Activated CD4-positive, alpha-beta T cell treated with anti-CD3 and anti-CD28 coated beads for 24 hours (primary cell): ENCODE measurements at places on chromosomes 16 and 17.

GRCh38 chr16:21205303-21205702, 6.1 kb downstream of the ZP2 start:
- DNase-seq, result no peak

DNA sequence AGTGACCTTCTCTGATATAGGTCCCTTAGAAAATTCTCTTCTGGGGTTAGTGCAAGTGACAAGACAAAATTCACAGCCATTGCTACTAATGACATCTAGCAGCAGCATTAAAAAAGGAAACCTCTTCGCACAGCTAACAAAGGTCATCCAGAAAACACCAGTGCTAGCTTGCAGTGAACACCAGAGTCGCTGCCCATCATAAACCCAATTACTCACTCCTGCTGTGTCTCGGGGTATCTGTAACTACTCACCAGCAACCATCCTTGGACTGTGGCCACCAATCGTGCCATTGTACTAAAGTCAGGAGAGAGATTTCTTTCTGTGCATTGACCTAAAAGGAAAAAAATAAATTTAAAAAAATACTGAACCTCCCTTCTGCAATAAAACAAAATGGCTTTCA, 1494.7 kb upstream of the CDH8 start:
- DNase-seq, result no peak

DNA sequence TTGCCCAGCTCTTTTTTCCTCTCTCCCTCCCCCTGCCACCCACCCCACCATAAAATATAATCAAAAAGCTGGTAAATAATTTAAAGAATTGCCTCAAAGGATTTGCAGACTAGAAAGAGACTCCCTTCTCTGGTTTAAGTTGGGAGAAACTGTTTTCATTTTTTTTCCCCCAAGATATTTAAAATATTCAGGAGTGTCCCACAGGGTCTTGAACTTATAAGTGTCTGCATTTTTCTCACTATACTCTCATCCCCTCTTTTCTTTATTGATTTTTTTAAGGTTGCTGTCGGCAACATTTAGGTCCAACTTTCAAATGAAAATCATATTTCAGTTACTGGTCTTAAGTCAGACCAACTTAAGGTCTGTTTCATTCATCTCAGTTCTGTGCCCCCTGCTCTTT, 210.2 kb downstream of the MSI2 start:
- no peak for DNase-seq

DNA sequence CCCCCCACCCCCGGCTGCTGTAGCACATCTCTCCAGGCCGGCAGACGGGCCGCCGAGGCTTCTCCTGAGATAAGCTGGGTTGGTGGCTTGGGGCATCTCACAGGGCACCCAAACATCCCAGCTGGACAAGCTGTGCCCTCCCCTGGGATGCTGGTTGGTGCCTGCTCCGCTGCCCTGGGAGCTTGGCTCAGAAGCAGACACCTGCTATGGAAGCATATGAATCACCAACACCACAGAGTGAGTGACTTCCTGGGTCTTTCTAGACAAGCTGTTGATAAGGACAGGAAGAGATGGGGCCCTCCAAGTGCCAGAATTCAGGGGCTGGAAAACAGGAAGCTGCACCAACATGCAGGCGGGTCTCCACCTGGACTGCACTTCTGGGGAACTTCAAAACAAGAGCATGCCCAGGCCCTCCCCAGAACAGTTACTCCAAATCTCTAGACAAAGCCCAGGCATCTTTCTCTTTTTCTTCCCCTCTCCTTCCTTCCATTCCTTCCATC, 13.7 kb downstream of the C16orf95 start:
- DNase-seq, result no peak

- DNase-seq, result no peak
These were observed 276.5 kb downstream of the KIF2B start for GRCh38 chr17:54099221-54099620.

GRCh38 chr17:10803350-10803749, 549 bp downstream of the TMEM238L start:
- DNase-seq, result no peak

DNA sequence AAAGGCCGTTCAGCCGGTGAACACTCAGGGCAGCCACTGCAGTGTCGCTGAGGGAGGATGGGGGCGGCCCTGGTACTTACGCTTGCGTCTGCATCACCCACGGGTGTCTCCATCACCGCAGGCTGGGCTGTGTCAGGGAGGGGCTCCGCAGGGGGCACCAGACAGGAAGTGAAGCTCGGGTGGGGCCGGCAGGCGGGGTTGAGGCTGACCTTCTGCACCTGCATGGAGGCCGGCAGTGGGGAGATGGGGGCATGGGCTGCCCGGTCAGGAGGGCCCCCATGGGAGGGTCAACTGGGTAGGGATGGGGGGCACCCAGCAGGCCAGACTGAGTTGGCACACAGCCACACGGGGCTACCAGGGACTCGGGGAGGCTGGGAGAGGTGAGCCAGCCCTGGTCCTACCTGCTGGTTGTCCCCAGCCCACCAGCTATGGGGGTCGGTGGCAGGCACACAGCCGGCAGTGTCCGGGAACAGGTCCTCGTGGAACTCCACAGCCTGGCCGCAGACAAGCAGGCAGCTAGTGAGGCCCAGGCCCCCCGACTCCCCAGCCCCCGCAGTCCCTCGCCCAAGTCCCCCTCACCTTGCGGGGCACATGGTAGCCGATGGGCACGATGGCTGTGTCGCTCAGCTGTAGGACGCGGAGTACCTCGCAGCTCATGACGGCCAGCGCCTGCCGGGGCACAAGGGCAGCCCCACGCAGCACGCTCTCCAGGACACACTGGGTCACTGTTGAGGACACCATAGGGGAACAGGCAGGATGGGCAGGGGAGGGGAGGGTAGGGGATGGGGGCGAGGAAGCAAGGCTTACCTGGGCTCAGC, 7.2 kb upstream of the VASN start:
- DNase-seq, result no peak

DNA sequence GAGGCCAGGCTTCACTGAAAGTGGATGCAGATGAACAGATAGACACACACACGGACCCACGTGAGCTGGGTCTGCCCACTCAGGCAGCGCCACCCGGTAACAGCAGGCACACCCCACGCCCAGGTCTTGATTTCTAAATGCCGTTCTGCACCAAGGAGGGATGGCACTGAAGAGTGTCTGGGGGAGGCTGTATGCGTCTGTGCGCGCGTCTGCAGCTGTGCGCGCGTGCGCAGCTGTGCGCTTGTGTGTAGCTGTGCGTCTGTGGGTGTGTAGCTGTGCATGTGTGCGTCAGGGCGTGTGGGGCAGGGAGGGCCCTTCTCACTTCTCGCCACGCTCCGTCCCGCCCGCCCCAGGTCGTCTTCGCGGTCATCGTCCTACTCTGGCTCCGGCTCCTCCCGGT, 15.5 kb upstream of the IL17C start:
- no peak for DNase-seq

GRCh38 chr17:60627124-60627523, 27.1 kb downstream of the PPM1D start:
- no peak for DNase-seq

- DNase-seq, result no peak
These were observed 75.2 kb downstream of the COX10 start for GRCh38 chr17:14144508-14144907.

GRCh38 chr16:58755989-58756649, 22.0 kb upstream of the GOT2 start:
- peak; percentile 65 for DNase-seq

DNA sequence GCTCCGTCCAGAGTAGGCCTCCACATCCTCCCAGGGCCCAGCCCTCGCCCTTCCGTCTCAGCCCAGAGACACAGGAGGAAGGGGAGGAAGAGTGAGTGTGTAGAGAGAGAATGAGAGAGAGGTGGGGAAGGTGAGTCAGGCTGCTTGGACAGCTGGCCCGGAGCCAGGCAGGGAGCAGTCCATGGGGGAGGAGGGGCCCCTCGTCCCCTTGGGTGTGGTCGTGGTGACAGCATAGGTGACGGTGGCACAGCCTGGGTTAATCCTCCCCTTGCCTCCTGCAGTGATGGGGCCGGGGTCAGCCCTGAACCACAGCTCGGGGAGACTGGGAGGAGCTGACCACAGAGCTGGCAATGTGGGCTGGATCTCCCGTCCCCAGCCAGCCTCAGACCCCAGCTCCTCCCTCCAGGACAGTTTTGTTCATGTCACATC, 36.5 kb downstream of the FA2H start:
- no peak for DNase-seq
